Omental fat pad (tissue), 4 donors: ENCODE measurements at places on chromosomes 3 and 15. TPM values are rescaled to one million over a fixed set of nuclear protein-coding genes. Genes with fewer than 3 reads are reported as not detected.

ZNF385D gene
- 41.4 TPM for total RNA-seq

SCAANT1 gene
- total RNA-seq: not detected

SLC9C1 gene
- 0.72 TPM for total RNA-seq

ARPIN gene
- 19.9 TPM for total RNA-seq

CAMK2N2 gene
- total RNA-seq: 0.28 TPM

SLC2A2 gene
- not detected for total RNA-seq

OSBPL10 gene
- 67.1 TPM for total RNA-seq

CEP19 gene
- total RNA-seq: 2.5 TPM

MED12L gene
- 0.37 TPM for total RNA-seq

GOLGA8S gene
- total RNA-seq: 0.09 TPM

TMCO5A gene
- not detected for total RNA-seq

TEX55 gene
- total RNA-seq: not detected

SCN11A gene
- total RNA-seq: 0.31 TPM

CSTA gene
- 9.1 TPM for total RNA-seq

ENTPD3 gene
- 0.84 TPM for total RNA-seq

CPN2 gene
- not detected for total RNA-seq

TIGIT gene
- total RNA-seq: 1.8 TPM

PIF1 gene
- 0.63 TPM for total RNA-seq

RFTN1 gene
- 42.4 TPM for total RNA-seq

RAB6B gene
- 16.4 TPM for total RNA-seq

GP5 gene
- total RNA-seq: not detected

THSD4 gene
- 2.7 TPM for total RNA-seq

SENP8 gene
- total RNA-seq: 0.63 TPM

ZNF80 gene
- 0.24 TPM for total RNA-seq

CLRN1 gene
- not detected for total RNA-seq

LAMB2 gene
- 564 TPM for total RNA-seq

ROBO1 gene
- total RNA-seq: 18.1 TPM

CSPG4 gene
- total RNA-seq: 50.4 TPM

SNTN gene
- total RNA-seq: not detected

PLA2G4F gene
- not detected for total RNA-seq
